NCI-H2171 (cell line): ENCODE measurements at places on chromosomes 2 and 18.

GRCh38 chr18:32870611-32871010, 97.8 kb upstream of the KLHL14 start:
- DNase-seq = no peak

- no peak for DNase-seq
Observed at GRCh38 chr2:216350214-216350791, 22.0 kb downstream of the MARCHF4 start.

DNA sequence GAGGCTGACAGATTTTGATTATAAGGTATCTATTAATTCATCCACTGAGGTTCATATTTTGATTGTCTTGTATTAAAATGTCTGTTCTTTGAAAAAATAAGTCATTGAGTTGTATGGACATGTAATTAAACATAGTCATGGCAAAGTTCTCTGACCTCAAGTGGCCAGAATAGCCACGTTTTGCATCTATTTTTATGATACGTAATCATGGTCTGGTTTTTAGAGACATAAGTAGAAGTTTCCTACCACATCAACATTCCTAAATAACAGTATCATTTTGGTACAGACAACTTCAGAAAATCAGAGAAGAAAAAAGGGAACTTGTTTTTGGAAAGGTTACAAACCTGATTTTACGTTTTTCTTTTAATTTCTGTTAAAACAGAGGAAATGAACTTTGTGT, 47.6 kb downstream of the COL5A2 start:
- DNase-seq = no peak

GRCh38 chr2:10917927-10918326, 6.2 kb downstream of the KCNF1 start:
- DNase-seq = no peak

DNA sequence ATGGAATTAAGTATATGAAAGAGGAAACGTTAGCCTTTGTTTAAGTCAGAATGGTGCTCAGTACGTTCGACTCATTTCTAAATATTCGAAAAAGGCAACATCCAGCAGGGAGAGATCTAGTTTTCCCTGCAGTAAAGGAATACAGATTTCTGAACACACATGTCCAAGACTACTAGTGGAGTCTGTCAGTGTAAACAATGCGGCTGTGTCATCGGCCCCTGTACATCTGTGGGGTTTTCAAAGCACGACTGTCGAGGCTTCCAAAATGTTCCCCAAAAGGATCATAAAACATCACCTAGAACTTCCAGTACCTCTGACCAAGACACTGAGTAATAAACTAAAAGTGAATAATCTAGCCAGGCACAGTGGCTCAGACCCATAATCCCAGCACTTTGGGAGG, 112.8 kb downstream of the ZNF516 start:
- no peak for DNase-seq
